ENCODE measurements at places on chromosomes 2 and 18.

- DNase-seq: no peak
These were observed 84.0 kb downstream of the KIAA1328 start for GRCh38 chr18:36912887-36913286.

GRCh38 chr18:43916984-43917383 lies 639.7 kb upstream of the SYT4 start:
- DNase-seq: no peak

- no peak for DNase-seq
These were observed 34.3 kb upstream of the BARD1 start for GRCh38 chr2:214843823-214844222.

DNA sequence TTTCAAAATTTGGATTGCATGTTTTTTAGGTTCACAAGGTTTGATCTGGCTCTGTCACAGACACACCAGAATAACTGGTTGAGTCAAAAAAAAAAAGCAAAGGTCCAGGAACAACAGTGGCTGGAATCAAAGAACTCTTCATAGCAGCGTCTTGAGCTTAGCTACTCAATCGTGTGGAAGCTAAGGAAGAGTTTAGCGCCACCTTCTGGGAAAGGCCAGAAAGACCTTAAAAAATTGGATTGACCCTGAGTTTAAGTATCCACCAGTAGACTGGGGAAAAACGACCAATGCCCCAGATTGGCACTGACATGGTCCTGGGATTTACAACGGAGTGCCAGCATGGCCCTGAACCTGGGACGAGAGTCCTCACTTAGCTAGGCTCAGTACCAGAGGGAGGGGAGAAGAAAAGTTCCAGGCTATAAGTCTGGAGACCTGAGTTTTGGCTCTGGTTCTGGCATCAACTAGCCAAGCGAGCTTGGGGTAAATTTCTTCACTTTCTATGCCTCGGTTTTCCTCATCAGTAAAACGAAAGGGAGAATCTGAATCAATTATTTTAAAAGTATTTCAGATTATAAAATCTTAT lies 71.1 kb upstream of the TFCP2L1 start:
- no peak for DNase-seq

- no peak for DNase-seq
These were observed 271.7 kb downstream of the ASXL3 start for GRCh38 chr18:33849731-33850130.
